Activated T-helper 1 cell treated with anti-CD3 and anti-CD28 coated beads, Interleukin-2, amount 50 U/mL, for 16 hours (primary cell): ENCODE measurements at places on chromosomes 5 and 9.

- DNase-seq = no peak
These were observed 98.2 kb downstream of the MAP1B start for GRCh38 chr5:72205431-72206009.

DNA sequence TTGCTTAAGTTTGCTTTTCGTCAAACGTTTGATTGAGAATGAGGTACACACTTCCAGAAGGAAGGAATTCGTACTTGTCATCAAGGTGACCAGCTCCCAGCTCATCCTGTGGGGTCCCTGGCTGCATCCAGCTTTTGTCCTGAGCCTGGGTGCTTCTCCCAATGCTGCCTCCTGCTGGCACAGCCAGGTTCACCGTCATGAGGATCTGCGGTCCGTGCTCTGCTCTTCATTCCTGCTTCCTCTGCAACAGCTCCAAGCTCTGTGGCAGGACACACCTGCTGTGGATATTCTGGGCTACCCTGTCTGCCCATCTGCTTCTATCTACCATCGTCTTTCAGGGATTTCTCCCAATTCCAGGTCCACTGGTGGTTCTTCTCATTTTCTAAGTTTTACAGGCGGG, 13.3 kb upstream of the UBE2QL1 start:
- no peak for DNase-seq

GRCh38 chr9:134964271-134965055, 46.8 kb upstream of the FCN1 start:
- no peak for DNase-seq

GRCh38 chr9:7910426-7911020, 110.9 kb upstream of the DMAC1 start:
- DNase-seq = no peak

DNA sequence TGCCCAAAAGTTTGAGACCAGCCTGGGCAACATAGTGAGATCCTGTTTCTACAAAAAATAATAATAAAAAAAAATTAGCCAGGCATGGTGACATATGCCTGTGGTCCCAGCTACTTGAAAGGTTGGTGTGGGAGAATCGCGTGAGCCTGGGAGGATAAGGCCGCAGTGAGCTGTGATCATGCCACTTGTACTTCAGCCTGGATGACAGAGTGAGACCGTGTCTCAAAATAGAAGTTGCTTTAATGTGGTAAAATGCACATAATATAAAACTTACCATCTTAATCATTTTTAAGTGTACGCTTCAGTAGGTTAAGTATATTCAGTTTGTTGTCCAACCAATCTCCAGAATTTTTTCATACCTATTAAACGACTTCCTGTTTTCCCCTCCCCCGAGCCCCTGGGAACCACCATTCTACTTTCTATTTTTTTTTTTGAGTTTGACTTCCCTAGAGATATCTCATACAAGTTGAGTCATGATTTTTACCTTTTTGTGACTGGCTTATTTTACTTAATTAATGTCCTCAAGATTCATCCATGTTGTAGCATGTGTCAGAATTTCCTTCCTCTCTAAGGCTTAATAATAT, 120.1 kb upstream of the POC5 start:
- DNase-seq = no peak

DNA sequence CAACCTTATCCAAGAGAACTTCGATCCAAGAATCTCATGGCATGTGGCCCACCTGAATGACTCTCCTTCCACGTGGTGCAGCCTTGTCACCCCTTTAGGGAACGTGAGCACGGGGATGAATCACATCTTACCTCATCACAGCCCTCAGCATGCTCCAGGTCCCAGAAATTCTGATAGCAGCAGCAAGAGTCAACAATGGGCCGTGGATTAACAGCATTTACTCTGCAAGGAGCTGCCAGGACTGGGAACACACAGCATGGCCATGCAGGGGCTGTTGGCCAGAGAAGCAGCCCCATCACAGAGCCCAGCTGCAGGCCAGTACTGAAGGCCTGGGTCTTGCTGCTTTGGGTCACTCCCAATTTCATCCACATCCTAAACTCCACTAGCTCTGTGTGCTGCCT, 150.4 kb downstream of the C5orf15 start:
- no peak for DNase-seq

DNA sequence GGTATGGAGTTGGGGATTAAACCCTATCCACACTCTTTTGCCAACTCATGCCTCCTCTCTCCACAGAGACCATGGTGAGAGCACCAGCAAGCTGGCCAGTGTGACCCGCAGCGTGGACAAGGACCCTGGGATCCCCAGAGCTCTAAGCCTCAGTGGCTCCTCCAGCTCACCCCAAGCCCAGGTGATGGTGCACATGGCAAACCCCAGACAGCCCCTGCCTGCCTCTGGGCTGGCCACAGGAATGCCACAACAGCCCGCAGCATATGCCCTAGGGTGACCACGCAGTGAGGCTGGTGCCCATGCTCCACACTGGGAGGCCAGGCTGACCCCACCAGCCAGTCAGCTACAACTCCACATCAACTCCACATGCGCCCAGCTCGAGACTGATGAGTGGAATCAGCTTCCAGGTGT, 11.5 kb upstream of the CARD19 start:
- no peak for DNase-seq

DNA sequence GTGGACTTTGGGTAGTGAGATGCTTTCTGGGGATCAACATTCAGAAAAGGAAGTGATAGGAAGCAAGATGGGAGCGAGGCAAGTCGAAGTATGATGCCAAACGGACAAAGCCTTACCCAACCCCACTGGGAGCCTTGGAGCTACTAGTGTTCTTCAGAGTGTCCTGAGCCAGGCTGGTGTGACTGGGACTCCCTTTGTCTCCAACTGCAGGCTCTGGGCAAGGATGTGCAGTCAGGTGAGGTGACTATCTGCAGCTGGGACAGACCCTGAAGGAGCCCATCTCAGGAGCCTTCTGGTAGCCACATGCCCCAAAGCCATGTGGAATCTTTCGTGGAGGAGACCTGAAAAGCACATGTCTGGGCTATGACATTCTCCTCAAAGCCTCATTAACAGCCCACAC, 360.6 kb downstream of the MTRR start:
- DNase-seq = no peak

- no peak for DNase-seq
These were observed 11.1 kb downstream of the GM2A start for GRCh38 chr5:151264113-151264512.

- DNase-seq = no peak
These were observed 187.7 kb upstream of the KCNN2 start for GRCh38 chr5:114174131-114174530.

- DNase-seq = no peak
These were observed 40.9 kb downstream of the SEC61B start for GRCh38 chr9:99262949-99263418.
